ENCODE measurements at places on chromosomes 1 and 21.

GRCh38 chr1:165787741-165788140 is 19.1 kb upstream of the TMCO1 start:
- DNase-seq: no peak

DNA sequence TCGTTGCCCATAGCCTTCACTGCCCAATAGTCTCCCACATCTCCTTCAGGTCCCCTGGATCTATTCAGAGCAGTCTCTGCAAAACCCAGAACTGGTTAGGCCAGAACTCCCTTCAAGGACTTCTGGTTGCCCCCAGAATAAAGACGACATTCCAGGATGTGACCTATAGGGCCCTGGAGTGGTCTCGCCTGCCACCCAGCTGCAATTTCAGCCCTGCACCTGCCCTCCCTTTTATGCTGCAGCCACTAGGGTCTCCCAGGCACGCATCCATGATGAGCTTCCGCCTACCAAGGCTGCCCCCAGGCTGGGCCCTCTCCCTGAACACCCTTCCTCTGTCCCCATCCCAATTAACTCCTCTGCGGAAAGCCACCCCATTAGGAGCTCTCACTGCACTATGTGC is 7.2 kb upstream of the TSPEAR start:
- DNase-seq: no peak

- no peak for DNase-seq
Observed at GRCh38 chr1:14443164-14443787, 155.2 kb upstream of the KAZN start.

DNA sequence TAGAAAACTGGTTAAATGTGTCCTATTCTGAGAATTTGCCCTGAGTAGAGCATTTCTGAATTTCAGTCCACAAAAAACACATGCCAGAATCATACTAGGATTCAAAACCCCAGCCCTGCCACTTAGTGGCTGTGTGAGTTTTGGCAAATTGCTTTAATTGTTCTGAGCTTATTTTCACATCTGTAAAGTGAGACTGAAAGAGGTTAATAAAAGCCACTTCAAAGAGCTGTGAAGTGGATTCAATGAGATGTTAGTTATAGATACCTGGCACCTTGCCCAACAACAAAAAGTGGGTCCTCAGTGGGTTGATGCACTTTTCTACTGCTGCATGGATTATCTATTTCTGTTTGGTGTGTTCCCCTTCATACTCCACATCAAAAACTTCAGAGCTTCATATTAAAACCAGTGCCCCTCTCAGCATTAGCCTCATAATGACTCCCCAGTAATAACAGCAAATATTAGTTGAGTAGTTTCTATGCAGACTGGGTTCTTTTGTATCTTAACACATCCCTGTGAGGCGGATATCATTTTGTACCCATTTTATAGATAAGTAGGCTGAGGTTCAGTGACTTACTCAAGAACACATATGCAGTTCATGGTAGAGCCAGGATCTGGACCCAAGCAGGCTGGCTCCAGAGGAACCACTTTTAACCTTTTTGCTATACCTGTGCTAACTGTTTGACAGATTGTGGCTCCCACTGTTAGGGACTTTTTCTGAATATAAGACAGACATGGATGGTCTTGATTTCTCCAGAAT is 14.2 kb upstream of the ADORA3 start:
- DNase-seq: no peak

GRCh38 chr1:207000651-207001291 is 30.5 kb upstream of the FCAMR start:
- no peak for DNase-seq

- no peak for DNase-seq
Observed at GRCh38 chr1:109470245-109470644, 3.9 kb downstream of the SYPL2 start.

GRCh38 chr1:18313523-18313922 is 167.2 kb upstream of the KLHDC7A start:
- DNase-seq: no peak

- peak; percentile 11 for DNase-seq
Observed at GRCh38 chr1:19344372-19344810, 32.3 kb downstream of the SLC66A1 start.

GRCh38 chr1:83024251-83024767 is 974.6 kb downstream of the TTLL7 start:
- no peak for DNase-seq

DNA sequence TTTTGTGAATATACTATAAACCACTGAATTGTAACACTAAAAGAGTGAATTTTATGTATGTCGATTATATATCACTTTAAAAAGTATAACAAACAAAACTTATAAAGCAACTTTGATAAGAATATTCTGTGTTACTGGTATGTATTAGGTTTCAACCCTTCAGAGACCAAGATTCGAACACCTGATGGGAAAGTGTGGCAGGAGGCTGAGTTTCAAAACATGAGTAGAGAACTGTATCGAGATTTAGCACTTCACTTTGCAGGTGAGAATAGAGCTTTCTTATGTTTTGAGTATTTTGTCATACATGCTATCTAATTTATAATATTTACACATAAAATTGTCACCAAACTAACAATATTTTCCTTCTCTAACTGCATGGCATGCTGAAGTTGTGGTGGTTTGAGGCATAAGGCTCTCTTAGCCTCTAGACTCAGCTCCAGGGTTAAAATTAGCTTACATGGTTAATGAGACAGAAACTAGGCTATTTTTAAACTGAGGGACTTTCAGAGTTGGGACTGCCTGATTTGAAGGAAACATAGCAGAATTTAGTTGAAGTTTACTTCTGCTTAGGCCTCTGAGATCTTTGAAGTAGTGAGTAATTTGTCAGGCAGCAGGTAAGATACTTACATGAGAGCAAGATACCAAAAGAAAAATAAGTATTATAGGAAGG is 48.6 kb downstream of the CEP350 start:
- no peak for DNase-seq
